ENCODE measurements at places on chromosomes 13 and 19.

GRCh38 chr19:38850976-38851621, 1.3 kb upstream of the HNRNPL start:
- DNase-seq, result peak; percentile 42

GRCh38 chr19:480016-480855, 16.1 kb upstream of the MADCAM1 start:
- no peak for DNase-seq

DNA sequence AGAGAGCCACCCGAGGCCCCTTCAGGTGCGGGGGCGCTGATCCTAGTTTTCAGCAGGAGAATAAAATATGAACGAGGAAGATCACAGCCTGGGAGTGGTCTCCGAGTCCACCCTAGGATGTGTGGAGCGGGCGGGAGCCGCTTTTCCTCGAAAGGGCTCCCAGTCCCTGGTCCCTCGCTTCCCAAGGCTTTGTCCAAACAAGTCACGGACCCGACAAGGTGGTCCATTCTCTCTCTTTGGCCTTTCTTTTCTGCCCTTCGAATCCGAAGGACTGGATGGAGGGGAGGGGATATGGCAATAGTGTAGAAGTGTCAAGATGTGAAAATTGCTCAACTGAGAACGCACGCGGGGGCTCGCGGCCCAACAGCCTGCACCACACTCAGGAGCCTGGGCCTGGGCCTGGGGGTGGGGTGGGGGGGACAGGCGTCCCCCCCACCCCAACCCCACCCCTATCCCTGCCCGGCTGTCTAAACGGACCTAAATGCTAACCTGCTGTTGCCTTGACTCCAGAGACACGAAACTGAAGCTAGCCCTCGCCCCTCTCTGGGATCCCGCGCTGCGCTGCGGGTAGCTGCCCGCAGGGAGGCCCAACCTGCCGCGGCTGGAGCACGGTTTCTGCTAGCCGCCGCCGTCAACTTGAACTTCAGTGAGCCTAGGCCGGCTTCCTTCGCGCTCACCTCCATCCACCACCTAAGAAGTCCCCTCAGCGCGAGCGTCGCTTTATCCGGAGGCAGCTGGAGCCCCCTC, 7.1 kb downstream of the ZIC2 start:
- no peak for DNase-seq

DNA sequence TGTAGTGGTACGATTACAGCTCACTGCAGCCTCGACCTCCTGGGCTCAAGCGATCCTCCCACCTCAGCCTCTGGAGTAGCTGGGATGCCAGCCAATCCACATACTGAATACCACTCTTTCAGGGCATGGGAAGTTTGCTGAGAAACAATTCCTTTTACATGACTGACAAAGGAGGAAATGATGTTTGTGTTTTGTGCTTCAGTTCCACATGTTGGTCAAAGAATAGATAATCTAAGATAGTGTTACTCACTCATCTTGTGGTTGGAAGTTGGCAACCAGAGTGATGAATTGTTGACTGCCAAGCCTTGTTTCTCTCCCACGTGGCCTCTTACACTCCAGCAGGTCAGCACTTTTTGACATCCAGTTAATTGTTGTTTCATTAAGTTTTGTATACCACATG, 7.6 kb downstream of the MBD3L2B start:
- no peak for DNase-seq

DNA sequence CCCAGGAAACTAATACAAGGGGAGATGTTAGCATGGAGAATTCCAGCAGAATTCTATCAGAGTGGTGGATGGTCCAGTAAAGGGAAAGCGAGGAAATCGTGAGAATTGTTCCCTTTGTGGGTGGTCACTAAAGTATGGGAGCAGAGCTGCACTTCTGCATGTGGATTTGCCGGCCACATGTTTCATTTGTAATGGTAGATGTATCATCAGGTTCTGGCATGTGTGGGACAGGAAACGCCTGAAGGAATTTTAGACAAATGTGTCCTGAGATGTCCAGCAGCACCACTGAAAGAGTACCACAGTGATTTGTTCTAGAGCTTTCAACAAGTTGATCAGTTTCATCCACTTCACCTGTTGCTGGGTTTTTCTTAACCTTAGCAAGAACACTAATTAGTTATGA, 308.4 kb downstream of the SHISA2 start:
- no peak for DNase-seq

GRCh38 chr13:101640788-101641400, 188.4 kb downstream of the ITGBL1 start:
- DNase-seq, result no peak

DNA sequence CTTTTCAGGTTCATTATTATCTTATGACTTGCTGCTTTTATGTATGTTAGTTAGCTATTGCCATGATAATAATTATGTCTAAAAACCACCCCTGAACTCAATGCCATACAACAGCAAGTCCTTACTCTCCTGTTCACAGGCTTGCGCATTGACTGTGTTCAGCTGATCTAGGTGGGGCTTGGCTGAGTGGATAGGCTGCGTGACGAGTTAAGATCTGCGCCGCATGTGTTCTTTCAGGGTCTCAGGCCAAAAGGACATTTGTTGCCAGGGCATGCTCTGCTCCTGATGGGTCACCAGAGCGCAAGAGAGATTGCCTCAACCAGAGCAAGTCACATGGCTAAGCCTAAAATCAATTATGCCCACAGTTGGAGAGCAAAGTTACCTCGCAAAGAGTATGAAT, 859 bp downstream of the ZNF568 start:
- DNase-seq, result no peak

DNA sequence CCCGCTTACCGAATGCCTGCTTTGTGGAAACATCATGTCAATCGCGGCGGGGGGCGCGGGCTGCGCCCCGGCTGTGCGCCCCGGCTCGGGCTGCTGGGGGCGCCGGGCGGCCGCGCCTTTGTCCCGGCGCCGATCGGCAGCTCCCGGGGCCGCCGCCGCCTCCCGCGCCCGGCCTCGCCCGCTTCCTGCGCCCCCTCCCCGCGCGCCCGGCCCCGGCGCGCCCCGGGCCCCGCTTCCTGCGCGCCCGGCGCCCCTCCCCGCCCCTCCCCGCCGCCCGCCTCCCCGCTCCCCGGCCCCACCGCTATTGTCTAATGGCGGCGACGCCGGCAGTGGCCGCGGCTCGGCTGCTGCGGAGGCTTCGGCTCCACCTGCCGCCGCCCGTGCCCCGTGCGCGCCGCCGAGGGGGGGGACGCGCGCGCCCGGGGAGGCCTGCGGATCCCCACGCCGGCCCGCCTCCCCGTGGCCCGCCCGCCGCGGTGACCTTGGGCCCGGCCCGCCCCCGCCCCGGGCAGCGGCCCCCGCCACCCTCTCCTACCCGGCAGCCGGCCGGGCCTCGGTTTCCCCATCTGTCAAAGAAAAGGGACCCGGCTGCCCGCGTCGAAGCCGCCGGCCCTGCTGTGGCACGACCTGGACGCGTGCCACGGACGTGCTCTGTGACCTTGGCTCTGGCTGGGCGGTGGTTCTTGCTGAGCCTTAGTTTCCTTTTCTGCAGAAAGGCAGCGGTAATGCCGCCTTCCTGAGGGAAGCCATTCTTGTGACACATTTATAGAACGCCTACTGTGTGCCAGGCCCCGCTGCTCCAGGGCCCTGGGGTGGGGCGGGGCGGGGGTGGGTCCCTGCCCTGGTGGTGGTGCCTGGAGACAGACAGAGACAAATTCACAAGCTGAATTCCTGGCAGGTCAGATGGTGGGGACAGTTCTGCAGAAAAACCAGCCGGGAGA, at the start of gene TLE5:
Gene TLE5 (minus strand): TSS at position 331 of the 941 bp plus-strand sequence. CDS start 295 bp downstream, at position 36.
- peak; percentile 79 for DNase-seq

DNA sequence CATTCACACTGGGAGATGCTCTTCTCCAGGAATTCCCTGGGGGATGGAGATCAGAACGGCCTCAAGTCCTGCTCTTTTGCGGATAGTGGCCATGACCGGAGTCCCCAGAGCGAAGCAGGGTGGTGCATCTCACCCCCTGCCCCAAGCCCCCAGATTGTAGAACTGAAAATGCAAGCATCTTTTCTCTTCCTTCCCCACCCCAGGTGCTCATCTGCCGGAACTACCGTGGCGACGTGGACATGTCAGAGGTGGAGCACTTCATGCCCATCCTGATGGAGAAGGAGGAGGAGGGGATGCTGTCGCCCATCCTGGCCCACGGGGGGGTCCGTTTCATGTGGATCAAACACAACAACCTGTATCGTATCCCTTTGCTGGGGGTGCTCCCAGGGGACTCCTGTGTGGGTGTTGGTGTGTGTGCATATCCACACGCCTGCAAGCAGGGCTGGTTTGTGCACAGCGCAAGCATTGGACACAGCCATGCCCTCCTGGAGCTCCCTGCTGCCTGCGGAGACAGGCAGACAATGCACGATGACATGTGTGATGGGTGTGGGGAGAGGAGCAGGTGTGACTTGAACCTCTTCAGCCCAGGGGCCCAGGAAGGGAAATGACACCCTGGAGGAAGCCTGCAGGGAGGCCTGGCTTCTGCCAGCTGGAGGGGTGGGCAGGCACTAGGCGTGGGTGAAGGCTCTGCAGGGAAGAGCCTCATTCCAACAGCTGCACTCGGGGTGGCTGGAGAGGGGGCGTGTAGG, 5.7 kb downstream of the AP1M1 start:
- no peak for DNase-seq

DNA sequence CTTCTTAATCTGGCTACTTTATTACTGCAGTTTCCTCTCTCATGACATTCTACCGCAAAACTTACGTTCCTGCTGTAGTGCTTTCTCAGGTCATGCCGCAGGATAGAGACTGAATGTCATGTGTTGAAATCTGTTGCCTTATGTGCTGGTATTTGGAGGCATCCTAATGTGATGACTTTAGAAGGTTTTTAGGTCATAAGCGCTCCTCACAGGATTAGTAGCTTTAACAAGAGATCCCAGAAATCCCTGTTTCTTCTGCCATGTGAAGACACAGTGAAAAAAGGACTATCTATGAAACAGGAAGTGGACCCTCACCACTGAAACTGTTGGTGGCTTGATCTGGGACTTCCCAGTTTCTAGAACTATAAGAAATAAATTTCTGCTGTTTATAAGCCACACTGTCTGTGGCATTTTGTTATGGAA, 209.3 kb downstream of the LACC1 start:
- DNase-seq, result peak; percentile 2

DNA sequence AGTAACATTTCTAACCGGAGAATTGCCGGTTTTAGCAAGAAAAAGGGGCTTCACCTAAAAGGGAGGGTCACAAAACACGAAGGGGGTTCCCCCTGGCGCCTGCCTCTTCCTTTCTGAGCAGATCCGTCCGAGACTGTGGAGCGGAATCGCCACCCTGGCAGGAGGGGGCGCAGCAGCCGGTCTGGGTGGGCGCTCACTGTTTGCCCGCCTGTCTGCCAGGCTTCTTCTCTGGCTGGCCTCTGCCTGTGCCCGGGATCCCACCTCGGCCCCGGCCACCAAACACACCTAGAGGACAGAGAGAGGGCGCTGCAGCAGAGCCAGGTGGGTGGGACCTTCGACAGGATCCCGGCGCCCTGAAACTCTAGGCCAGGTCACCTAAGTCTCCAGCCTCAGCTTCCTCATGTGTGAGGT, 15.6 kb downstream of the LSM4 start:
- DNase-seq, result peak; percentile 34

DNA sequence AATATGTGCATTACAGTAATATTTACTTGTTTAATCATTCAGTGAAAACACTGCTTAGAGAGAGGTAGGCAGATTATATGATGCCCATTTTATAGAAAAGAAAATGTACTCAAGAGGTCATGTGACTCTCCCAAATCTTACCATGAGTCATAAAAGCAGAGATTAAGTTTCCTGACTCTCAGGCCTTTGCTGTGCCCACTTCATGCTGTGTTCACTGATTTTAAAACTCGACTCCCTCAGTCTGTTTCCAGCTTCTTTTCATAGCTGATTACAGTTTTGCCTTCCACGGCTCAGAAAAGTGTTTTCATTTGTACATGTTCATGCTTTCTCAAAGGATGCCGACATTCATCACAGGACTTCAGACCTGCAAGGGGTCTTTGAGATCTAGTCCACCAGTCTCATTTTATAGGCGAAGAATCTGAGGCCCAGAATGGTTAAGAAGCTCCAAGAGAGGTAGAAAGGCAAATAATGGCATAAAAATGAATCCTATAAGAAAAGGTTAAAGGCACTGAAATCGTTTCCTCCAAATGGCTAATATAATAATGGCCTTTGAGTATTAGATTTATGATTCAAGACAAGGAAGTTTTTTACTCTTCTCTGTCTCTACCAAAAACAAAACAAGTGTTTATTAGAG, 9.0 kb upstream of the IPO5 start:
- no peak for DNase-seq

- DNase-seq, result no peak
These were observed 5.5 kb upstream of the KLK6 start for GRCh38 chr19:50974702-50975556.

DNA sequence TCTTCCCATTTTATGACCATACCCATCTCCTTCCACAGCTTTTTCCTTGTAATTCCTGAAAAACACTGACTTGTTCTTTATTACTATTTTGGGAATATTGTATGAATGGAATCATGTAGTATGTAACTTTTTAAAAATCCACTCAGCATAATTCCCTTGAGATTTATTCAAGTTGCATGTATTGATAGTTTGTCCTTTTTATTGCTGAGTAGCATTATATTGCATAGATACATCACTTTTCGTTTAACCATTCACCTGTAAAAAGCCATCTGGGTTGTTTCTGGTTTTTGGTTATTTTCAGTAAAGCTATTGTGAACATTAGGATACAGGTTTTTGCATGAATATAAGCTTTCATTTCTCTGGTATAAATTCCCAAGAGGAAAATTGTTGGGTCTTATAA, 115.4 kb downstream of the GPC5 start:
- DNase-seq, result no peak

DNA sequence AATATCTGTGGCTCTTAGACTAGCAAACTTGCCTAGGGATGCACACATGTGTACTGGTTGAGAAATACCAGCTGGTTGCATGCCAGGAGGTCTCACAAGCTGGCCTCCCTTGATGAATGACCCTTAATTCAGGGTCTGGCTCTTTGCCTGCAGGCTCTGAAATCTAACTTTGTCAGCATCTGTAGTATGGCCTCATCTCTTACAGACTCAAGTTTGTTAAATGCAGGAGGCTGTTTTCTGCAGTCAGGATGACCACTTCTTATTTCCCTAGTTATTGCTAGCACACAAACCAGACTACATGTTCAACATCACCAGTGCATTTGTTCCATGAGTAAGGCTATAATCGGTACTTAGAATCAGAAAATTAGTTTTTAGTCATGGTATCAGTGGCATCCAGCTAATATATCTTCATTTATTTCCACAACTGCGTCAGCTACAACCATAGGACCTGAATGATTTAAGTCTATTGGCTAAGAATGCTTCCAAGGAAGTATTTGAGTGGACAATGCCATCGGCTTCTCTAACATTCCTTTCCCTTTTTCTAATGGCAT, 23.3 kb upstream of the POSTN start:
- no peak for DNase-seq

DNA sequence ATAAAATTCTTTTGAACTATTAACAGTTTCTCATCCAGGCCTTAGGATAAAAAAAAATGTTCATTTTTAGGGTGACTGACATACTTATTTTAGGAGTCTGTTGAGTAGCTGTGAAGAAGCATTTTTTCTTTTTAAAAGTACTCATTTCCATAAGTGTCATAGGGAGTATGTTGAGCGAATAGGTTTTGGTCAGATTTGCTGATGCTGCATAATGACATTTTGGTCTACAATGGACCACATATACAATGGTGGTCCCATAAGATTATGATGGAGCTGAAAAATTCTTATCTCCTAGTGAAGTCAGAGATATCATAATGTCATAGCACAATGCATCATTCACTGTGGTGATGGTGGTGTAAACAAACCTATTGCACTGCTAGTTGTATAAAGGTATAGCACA, 17.4 kb downstream of the NBEA start:
- no peak for DNase-seq

GRCh38 chr13:114115191-114115671, 17.2 kb downstream of the RASA3 start:
- no peak for DNase-seq

- no peak for DNase-seq
These were observed 2.2 kb downstream of the ZNF43 start for GRCh38 chr19:21833733-21834132.

GRCh38 chr13:50425772-50426171, 410.5 kb downstream of the KCNRG start:
- DNase-seq, result no peak
